Small intestine (tissue), 16 donors: ENCODE measurements at places on chromosomes 2 and 18.

- no peak for DNase-seq
These were observed 224.1 kb downstream of the SH3RF3 start for GRCh38 chr2:109352898-109353689.

GRCh38 chr2:182166406-182166805, 180.8 kb downstream of the PPP1R1C start:
- DNase-seq = no peak

DNA sequence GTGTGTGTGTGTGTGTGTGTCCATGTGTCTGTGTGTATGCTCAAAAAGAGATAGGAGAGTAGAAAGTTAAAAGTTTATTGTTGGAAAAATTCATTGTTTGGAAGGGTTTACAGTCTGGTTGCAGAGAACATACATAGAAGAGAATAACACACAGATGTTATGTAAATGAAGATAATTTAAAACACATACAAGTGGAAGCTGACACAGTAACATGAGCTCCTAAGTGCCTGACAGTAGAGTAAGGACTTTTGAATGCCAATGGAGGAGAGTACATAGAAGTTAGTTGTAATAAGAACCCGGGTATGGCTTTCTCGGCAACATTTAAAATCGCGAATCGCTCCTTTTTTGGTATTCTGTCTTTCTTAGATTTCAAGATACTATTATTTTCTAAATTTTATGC, 137.0 kb upstream of the FANCL start:
- DNase-seq = no peak

DNA sequence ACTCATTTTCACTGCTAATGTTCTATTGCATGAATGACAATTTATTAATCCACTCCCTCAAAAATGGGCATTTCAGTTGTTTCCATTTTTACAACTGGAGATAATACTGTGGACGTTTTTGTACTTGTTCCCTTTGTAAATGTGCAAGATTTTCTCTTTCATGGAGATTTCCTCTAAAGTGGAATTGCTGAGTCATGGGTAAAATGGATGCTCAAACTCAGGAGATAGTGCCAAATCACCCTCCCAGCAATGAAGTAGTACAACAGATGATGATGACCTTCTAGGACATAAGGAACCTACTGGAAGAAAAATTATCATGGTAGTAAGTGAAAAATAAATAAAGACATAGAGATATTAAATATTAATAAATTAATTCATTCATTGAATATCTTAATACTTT, 460.8 kb upstream of the CHST9 start:
- DNase-seq = no peak
